ENCODE measurements at places on chromosomes 6 and 20. TPM values are rescaled to one million over a fixed set of nuclear protein-coding genes. Genes with fewer than 3 reads are reported as not detected.
A peak's percentile ranks its signal among the peaks of the same experiment; 100 is the strongest.

Gene CRISP3
- total RNA-seq: not detected

DNA sequence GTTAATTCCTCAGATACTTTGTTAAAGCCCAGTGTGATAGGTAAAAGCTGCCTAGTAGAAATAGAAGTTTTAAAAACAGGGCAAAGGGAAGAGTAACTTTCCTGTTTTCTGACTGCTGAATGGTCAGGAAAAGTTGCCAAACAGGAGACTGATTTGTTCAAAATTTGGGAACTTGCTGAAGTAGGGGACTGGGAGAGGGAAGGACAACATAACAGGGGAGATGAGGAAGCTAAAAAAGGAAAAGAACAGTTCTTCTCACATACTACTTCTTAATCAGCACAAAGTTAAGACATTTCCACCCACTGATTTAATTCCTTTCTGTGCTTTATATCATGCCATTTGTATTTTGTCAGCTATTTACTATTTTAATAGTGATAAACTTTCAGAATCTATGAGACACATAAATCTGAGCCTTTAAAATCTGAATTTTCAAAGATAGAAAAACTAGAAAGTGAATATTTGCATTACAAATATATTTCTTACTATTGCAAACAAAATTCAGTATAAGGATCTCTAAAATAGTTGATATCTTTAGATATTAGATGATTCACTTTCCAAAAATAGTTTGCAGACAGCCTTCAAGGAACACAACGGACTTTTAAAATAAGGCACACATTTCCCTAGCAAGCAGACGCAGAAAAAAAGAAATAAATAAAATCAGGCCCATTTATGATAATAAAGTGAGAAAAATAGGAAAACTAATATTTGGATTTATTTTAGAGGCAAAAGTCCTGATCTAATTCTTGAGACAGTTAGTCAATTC lies 36.9 kb upstream of the SLC16A10 start:
- DNase-seq: no peak

GRCh38 chr20:57215826-57216471 lies 50.5 kb downstream of the BMP7 start:
- no peak for DNase-seq

DNA sequence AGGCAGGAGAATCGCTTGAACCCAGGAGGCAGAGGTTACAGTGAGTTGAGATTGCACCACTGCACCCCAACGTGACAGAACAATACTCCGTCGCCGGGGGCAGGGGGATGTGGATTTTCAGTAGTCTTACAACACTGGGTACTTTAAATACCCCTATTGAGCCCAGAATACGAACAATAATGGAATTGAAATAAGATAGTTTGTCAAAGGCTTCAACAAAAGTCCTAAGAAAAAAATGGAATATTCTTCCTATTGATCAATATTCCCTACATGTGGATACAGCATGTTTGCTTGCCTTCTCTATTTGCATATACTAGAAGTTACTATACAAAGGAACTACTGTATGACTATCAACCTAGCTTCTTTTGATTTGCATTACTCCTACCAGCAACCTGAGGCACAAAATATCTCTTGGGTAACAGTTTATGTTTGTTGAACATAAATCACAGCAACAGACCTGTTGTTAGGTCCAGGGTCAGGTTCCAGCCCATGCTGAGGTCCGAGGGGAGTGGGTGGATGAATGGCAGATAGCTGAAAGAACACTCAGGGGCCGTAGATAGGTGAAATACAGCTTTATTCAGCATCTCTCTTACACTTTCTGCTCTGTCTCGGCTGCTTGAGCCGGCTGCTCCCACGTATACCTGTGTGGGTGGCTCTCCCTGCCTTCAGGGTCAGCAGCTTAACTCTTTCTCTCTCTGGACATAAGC lies 23.8 kb downstream of the MAN1A1 start:
- no peak for DNase-seq

DNA sequence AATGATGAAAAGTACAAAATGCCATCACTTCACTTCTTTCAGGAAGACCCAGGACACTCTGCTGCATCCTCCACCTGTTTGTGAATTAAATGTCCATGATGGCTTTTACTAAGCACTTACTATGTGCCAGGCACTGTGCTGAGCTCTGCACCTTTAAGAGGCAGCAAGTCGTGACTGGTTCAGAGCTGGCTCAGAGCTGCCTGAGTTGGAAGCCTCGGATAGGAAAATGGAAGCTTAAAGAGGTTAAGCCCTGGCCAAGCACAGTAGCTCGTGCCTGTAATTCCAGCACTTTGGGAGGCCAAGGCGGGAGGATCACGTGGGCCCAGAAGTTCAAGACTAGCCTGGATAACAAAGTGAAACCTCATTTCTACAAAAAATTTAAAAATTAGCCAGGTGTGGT lies 95.6 kb downstream of the SNX5 start:
- DNase-seq: no peak

- DNase-seq: no peak
Observed at GRCh38 chr20:821731-822065, 11.8 kb upstream of the FAM110A start.

Gene SRSF12
- not detected for total RNA-seq

DNA sequence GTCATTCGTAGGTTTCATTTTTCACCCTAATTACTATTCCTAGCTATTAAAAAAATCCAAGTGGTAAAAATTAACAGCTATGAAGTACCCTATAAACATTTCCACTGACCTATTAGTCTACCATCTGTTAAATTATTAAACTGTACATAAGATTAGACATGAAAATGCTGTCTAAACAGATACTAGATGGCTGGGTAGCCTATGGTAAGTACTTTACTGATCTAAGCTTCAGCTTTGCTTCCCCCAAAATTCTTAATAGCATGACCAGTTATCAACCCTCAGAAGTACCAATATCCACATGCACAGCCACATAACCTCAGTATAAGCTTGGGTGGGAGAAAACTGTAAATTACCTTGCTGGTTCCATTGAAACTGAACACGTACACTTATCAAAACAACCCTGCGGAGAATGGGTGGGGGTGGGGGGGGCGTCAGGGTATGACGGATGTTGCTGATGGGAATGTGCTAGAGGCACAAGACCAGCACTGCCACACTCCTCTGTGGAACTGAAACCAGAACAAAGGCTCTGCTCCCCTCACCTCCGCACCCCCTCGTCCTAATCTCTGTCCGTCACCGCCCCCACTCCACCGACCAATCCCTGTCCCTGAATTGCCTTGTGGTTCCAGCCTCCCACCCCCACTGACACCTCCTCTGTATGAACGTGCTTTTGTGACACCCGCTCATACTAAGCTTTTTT lies 45.3 kb downstream of the B4GALT5 start:
- peak; percentile 34 for DNase-seq

DNA sequence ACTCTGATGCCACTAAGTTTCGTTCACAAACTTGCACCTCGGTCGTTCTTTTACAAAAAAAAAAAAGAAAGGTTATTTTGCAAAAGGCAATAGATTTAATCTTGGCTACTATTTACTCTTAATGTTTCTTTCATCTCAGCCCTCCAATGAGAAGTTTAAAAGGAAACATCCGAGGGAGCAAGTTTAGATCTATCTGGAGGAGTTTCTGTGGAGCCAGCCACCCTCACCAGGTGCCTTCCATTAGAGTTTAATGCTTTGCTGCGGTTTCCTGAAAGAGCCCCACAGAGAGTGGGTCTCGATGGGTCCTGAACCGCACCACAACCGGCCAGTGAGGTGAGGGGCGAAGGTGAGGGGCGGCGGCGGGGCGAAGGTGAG lies 632 bp downstream of the PRKN start:
- peak; percentile 16 for DNase-seq

- DNase-seq: no peak
Observed at GRCh38 chr6:33276581-33276863, 401 bp upstream of the B3GALT4 start.

GRCh38 chr6:109056661-109057060 lies 38.0 kb downstream of the SESN1 start:
- DNase-seq: no peak

DNA sequence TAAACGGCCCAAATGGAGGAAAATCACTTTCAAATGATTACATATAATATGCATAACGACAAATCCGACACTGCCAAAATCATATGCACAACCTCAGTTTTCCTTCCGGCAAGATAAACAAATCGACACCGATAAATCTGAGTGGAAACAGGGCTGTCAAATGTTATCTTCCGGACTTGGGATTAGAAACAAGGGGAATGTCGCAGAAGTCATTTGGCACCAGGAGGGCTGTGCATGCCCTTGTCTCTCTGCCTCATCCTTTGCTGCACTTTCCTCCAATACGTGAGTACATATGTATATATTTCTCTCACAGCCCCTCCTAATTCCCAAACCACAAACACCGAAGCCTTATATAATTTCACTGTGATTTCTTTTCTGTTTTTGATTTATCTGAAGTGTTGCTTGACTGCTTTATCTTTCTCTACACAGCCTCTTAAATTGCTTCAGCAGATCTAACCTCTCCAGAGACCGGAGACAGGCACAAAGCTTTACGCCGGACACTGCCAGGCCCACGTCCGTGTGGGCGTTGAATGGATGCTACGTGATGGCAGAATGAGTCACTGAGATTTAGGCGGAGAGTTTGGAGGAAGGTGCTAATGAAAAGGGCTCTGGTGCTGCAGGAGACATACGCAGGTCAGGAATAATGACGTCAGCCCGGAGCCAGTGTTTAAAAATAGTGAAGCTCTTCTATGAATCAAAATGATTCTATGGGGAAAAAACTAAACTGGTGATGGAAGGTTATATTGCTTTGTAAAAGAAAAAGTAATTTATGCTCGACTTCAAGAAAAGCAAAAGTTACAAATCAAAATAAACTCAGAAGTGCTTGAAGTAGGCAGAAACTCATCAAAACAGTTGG lies 21.0 kb upstream of the PRELID3B start:
- no peak for DNase-seq

Gene GMNN
- total RNA-seq: 63.2 TPM

DNA sequence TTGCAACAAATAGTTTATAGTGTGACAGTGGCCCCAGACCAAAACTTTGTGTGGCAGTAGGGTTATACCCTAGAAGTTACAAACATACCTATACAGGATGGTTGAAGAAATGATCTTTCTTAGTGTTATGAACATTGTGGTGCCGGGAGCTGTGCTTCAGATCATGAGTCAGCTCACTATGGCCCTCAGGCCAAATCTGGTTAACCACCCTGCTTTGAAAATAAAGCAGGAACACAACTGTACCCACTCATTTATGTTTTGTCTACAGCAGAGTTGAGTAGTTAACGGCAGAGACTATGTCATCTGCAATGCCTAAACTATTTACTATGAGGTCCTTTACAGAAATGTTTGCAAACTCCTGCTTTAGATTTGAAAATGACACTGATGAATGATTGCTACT lies 24.3 kb downstream of the AKAP7 start:
- DNase-seq: no peak

DNA sequence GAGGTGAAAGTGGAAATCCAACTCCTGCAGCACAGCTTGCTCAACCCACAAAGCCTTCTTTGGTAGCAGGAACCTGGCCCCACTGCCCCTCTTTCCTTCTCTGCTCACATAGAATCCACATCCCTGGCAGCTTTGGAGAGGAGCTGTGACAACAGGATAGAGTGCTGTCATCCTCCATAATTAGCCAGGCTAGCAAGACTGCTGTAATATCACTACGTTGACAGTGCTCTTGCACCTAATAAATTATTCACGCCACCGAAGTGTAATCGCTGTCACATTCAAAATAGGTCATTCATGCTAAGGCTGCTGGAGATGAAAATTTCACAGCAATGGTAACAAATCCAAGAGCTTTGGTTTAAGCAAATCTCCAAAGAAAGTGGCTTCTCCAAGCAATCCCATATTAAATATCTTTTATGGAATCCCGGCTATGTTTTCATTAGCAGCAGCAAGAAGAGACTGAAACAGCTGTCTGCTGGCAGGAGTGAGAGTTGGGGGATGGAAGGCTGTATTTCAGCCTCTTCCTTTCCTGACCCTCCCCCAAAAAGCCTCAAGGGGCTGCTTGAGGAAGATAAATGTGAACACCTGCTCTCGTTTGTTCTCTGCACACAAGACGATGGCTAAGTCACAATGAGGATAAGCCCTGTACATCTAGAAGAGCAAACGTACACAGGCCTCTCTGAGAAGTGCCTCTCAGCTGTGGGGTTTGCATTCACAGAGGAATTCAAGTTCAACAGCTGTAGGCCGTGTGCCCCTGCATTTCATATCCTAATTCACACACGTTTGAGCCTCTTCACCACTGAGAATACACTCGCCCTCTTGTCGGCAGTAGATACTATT lies 16.5 kb downstream of the RIPOR2 start:
- DNase-seq: peak; percentile 39

Gene MOG
- total RNA-seq: not detected

DNA sequence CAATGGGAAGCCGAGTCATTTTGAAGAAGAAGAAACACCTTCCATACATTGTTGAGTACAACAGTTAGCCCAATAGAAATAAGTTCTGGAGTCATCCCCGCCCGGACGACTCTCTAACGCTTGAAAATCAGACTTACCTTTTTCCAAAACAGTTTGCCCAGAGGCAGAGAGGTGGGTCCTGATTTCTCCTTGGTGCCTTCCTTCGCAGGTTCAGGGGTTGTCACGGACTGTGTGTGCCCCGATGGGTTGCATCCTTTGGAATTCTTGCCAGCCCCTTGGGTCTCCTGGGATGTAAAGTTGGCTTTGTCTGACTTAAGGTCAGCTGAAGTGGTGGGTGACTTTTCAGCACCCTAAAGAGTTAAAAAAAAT lies 85.3 kb downstream of the BCAS1 start:
- DNase-seq: no peak

Gene KHDC1L
- 0.35 TPM for total RNA-seq

DNA sequence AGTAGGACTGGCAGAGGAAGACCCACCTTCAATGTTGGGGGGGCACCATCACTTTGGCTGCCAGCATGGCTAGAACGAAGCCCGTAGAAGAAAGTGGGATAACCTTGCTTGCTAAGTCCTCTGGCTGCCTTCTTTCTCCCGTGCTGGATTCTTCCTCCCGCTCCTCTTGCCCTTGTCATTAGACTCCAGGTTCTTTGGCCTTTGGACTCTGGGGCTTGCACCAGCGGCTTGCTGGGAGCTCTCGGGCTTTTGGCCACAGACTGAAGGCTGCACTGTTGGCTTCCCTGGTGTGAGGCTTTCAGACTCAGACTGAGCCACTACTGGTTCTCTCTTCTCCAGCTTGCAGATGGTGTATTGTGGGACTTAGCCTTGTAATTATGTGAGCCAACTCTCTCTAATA lies 28.2 kb downstream of the GSTA2 start:
- DNase-seq: no peak

Gene ULBP2
- total RNA-seq: 0.50 TPM

DNA sequence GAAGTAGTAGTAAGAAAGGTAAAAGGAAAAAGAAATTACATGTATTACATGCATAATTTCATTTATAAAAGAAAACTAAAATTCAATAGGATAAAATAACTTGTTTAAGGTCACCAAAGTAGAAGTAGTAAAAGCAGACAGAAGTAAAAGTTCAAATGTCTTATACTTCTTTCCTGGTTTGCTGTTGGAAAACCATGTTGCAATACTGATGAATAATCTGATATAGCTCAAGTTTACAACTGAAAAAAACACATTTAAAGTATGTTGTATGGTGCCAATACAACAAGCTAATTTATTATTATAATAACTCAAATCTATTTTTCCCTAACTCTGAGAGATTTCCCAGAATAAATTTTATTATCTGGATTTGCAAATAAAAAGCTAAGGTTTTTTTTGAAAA lies 78.3 kb downstream of the PHIP start:
- no peak for DNase-seq
